Ureter (tissue), 1 donor: ENCODE measurements at places on chromosomes 12 and 14. TPM values are rescaled to one million over a fixed set of nuclear protein-coding genes. Genes with fewer than 3 reads are reported as not detected.

The TAS2R9 gene
- not detected for total RNA-seq

The LTA4H gene
- total RNA-seq, result 64.0 TPM

GRCh38 chr12:22481547-22482104, 62.7 kb downstream of the C2CD5 start:
- DNase-seq, result no peak

GRCh38 chr14:74616996-74617700, 5.1 kb upstream of the LTBP2 start:
- no peak for DNase-seq

- no peak for DNase-seq
Measured at GRCh38 chr12:121001841-121002483, 14.3 kb downstream of the C12orf43 start.

DNA sequence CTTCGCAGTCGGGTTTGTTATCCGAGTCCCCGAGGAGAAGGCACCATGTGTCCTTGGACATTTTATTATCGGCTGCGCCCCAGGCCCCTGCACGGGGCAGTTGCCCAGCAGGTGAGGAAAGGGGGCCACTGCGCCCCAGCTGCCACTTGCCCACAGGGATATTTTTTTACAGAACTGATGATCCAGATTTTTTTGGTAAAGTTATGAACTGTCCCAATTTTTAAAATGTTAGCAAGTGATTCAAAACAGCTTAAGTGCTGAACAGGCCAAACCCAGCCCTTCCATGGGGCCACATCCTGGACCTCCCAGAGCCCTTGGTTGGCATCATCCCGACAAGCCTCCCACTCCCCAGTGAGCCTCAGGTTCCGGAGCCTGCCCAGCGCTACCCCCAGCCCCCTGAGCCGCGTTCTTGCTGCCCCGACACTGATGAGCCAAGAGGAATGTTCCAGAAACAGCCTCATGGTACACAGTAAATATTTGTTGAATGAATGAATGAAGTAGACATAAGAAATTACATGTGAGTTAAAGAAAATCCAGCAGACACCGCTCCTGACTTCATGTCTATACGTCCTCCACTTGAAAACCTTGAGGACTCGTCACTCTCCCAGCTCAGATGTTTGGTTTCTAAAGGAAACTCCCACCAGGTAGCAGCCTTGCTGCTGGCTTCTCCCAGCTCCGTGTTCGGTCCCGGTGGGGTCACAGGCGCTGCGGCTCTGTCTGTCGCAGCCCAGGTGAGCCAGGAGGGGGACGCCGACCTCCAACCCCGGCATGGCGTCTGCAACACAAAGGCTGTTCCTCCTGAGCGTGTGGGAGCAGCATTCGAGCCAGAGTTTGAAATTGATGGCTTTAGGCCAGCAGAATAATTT, 88.5 kb downstream of the ADGRD1 start:
- DNase-seq, result no peak

- no peak for DNase-seq
Measured at GRCh38 chr14:69536971-69537370, 37.7 kb downstream of the CCDC177 start.

DNA sequence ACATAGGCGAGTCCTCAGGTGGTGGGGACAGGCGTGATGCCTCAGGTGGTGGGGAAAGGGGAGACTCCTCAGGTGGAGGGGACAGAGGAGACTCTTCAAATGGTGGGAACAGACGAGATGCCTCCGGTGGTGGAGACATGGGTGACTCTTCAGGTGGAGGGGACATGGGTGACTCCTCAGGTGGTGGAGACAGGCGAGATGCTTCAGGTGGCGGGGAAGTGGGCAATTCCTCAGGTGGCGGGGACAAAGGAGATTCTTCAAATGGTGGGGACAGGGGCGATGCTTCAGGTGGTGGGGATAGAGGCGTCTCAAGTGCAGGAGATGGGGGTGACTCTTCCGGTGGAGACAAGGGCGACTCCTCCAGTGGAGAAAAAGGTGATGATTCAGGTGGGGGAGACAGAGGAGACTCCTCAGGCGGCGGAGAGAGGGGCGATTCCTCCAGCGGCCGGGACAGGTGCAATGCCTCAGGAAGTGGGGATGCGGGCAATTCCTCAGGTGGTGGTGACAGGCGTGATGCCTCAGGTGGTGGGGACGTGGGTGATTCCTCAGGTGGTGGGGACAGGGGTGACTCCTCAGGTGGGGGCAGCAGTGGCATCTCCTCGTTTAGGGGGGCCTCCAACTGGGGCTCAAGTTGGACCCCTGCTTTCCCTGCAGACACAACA, 8.7 kb downstream of the KMT2D start:
- no peak for DNase-seq
